Stimulated activated CD4-positive, alpha-beta T cell treated with anti-CD3 and anti-CD28 coated beads, Interleukin-1b, Interleukin-23, amount 100 ng/mL, for 1 hour (primary cell): ENCODE measurements at places on chromosomes 13 and 19.

DNA sequence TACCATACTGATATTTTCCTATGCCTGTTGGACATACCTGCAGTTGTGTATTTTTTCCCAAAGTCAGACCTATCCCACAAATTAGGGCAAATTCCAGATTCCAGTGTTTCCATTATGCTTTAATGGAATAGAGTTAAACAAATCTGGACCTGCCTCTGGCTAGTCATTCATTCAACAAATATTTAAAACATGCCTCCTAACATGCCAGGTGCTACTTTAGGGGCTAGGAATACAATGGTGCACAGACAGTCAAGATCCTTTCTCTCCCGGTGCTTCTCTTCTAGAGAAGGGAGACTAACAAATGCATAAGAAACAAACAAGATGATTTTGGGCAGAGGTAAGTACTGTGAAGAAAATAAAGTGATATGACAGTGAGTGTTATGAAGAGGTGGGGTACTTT, 7.5 kb upstream of the WDFY2 start:
- no peak for DNase-seq

- DNase-seq: no peak
Measured at GRCh38 chr13:59641817-59642216, 521.9 kb downstream of the DIAPH3 start.

- no peak for DNase-seq
Measured at GRCh38 chr13:28747851-28748250, 29.1 kb upstream of the SLC46A3 start.

- DNase-seq: no peak
Measured at GRCh38 chr13:28408235-28408848, 86.6 kb downstream of the FLT1 start.

DNA sequence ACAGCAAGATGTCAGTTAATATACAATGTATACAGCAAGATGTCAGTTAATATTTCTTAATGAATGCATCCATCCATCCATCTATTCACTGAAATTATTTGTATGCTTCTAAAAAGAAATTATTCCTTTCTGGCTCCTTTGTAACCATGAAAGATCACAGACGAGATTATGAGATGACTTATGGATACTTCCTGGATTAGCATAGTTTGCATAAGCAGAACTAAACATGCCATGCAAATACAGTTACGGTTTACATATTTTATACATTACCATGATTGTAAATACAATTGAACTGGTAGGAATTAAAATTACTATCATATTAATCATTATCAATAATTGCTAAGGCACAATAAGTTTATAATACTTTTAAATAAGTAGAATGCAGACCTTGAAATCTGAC, 32.7 kb downstream of the NALCN start:
- no peak for DNase-seq

DNA sequence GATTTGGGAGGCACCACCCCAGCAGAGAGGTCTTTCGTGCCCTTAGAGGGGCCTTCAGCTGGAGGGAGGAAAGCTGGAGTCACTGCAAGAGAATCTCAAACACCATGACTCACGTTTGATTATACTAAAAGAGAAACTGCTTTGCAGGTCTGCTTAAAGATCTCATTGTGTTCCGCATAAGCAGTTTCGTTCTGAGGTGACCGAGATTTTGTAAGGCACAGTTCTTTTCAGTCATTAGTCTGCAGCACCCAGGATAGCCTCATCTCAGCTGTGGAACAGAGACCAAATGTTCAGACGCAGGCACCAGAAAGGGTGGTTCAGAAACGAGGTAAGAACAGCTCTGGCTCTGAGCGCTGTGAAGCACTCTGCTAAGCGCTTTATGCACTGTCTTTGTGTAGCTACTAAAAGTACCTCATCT, 71.2 kb upstream of the GTF3A start:
- DNase-seq: no peak

- DNase-seq: no peak
Measured at GRCh38 chr13:113226873-113227450, 17.5 kb downstream of the CUL4A start.

GRCh38 chr19:49201042-49201441, 43.5 kb downstream of the TRPM4 start:
- no peak for DNase-seq

GRCh38 chr13:112062571-112063570, 4.1 kb upstream of the SOX1 start:
- no peak for DNase-seq

- DNase-seq: no peak
Measured at GRCh38 chr13:74202129-74202813, 68.1 kb upstream of the KLF12 start.

DNA sequence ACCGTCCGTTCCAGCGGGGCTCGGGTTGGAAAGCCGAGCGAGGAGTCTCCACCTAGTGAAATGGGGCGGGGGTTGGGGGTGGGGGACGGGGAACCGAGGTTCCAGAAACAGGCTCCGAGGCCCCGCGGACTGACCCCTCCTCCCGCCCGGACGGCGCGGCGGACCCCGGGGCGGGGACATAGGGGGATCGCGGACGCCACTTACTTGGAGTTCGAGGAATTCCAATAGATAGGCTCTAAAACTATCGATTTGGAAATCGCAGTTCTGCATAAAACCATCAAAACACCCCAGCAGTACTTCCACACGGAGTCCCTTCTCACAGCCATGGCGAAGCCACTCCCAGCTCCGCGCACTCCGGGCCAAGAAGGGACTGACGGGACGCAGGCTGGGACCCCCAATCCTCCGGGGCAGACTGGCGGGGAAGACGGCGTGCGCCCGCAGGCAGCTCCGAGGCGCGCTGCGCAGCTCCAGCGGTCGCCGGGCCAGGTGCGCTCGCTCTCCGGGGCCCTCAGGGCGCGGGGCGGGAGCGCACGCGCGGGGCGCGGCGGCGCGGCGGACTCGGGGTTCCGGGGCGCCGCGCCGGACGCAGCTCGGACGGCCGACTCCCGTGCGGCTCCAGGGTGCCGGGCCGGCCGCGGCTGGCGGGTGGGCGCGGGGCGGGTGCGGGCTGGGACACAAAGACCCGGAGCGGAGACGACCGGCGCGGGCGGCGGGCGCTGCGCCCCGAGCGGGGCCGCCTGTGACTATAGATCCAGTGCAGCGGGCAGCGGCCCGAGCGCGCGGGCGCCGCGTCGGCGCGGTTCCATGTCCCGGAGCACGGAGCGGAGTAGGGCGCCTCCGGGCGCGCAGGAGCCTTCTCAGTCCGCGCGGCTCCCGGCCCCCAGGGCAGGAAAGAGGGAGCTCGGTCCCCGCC, 567 bp downstream of the EFNB2 start:
- no peak for DNase-seq

GRCh38 chr19:4472174-4472974, at the start of gene HDGFL2:
Gene HDGFL2 (plus strand): TSS chr19:4472297. CDS start chr19:4472351, 54 bp downstream.
- DNase-seq: peak; percentile 89

DNA sequence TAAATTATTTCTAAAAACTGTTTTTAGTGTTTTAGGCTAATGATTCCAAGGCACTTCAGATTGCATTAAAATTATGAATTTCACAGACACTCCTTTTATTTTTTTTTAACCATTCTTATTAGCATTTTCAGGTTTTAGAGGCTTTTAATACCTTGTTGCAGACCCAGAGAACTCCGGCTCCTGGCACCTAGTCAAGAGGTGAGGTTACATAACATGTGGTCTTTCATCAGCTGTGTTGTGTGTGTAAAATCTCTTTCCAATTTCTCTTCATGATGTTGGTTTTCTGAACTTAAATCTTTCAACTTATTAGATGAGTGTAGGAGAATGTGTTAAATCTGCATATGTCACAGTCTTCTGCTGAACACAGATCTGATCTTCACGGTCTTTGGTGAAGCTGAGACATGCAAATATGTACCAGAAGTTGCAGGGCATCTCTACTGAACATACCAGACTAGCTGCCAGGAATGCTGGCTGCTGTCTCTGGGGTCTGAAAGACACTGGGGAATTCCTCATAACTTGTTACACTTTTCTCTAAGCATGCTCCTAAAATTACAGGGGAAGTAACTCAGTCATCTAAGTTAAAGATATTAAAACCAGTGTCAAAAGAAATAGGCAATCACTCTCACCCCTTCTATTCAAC, 1165.3 kb downstream of the EFNB2 start:
- DNase-seq: no peak

DNA sequence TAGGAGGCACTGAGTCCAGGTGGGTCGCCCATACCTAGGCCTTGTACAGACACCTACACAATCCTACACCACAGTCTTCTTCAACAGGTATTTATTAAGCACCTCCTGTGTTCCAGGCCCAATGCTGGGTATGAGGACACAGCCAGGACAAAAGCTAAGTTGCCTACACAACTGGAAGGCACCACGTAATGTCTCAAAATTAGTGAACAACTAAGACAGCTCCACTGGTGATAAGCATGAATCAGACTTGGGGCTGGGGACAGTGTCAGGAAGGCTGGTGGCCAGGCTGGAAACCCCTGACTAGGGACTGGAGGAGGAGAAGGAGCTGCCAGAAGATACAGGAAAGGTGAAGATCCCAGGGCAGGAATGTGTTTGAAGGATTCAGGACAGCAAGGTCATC, 2.4 kb downstream of the SMIM24 start:
- no peak for DNase-seq

DNA sequence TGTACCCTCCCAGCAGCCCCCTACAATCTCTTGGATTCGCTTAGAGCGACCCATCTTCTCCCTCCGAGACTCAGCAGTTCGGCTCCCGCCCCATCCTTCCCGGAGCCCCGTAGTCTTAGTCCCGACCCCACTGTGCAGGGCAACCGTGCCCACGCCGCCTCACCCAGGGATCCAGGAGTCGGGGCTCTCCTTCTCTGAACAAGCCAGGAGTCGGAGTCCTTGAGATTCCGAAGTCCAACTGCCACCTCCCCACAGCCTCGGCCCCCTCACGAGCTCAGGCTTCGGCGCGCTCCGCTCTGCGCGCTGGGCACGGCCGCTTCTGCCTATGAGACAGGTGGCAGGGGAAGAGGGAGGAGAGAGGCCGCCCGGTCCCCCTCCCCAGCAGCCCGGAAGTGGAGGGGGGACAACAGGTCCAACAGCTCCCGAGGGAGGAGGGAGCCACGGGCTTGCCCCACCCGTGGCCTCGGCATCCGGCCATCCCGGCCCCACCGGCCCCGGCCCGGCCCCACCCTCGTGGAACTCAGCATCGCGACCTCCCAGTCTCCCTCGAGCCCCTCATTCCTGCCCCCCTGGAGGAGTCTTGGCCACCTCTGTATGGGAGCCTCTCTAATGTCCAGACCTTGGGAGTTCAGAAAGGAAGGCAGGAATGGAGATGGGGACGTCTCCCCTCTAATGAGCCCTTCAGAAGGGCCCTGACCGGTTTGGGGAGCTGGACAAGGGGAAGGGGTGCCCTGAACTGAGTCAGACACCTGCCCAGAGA, at the start of gene PHLDB3:
TSS of gene PHLDB3 (minus strand) at position 321 of the 760 bp plus-strand sequence. CDS start 628 bp downstream, outside the sequence.
- no peak for DNase-seq

GRCh38 chr13:29791997-29792780, 58.2 kb downstream of the UBL3 start:
- no peak for DNase-seq

- no peak for DNase-seq
Measured at GRCh38 chr13:98994080-98994479, 16.2 kb upstream of the DOCK9 start.

DNA sequence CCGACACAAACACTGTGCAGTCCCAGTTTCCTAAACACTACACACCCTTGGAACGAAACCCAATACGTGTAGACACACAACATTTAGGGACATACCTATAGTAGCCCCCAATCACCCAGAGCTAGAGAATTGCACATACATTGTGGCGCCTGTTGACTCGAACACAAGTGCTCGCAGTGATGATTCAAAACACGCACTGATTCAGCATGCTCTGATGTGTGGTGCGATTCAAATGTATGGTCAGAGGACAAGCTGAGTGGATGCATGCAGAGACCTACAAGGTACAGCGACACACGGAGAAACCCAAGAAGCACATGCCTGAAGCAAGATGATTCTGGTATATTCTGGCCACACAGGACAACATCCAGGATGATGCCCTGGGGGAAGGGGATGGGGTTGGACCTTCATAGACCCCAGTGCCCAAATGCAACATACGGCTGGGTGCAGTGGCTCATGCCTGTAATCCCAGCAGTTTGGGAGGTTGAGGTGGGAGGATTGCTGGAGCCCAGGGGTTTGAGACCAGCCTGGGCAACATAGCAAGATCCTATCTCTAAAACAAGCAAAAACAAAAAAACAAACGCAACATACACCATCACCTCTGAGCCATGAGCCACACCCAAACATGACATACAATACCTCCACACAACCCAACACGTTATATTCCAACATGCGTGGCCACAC, 997 bp upstream of the KCNN4 start:
- no peak for DNase-seq

- no peak for DNase-seq
Measured at GRCh38 chr13:30690282-30691188, 44.8 kb upstream of the ALOX5AP start.

GRCh38 chr13:103895835-103896531, 829.8 kb upstream of the SLC10A2 start:
- DNase-seq: no peak

DNA sequence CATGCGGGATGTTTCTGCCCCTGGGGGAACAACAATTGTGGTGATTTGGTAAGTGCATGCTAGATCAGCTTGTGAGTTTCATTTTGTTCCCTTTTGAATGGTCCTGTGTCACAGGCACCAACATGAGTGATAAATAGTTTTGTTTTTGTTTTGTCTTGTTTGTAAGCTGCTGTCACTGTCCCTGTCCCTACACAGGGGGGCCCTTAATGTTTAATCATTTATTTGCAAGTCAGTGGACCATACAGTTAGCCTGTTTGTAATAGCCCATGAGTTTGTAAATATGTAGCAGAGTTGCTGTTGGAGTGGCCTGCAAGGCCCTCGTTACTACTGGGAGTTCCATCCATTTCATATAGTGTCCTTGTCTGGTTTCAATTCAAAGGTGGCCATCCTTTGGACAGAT, 979.6 kb upstream of the SPRY2 start:
- no peak for DNase-seq

DNA sequence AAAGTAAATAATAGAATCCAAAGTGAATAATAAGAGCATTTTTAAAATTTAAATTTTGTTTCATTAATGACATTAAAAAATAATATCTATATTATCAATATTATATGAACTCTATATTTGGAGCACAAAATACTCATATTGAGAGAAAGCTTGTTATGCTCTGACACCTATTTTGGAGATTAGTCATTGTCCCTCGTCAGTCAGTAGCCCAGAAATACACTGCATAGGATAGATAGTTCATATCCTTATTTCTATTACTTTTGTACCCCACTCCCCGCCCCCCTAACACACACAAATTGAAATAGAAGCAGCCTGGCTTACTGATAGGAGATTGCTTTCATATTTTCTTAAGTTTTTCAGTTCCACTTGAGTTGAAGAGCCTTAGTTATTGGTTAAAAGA, 652.8 kb downstream of the PCDH9 start:
- DNase-seq: no peak

- no peak for DNase-seq
Measured at GRCh38 chr19:38699647-38700349, 44.5 kb downstream of the CAPN12 start.

- DNase-seq: no peak
Measured at GRCh38 chr13:21957833-21958232, 287.0 kb downstream of the FGF9 start.
